ENCODE measurements at places on chromosomes 7 and 10.

- ATAC-seq, result no peak
Observed at GRCh38 chr10:18472977-18473376, 178.4 kb downstream of the NSUN6 start.

DNA sequence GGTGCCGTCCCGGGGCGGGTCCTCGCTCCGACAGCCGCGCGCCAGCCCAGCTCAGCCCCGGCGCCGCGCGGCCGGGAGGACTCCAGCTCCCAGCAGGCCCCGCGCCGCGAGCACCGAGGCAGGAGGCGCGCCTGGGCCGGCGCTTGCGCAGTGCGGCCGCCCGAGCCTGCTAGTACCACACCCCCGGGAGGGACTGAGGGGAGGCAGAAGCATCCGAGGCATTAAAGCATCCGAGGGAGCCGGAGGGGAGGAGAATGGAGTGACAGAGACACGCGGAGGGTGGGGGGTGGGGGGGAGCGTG, at the start of gene GRK5:
Gene GRK5 (plus strand): TSS at position 206 of the 301 bp plus-strand sequence. CDS start 347 bp downstream, outside the sequence.
- peak; percentile 85 for ATAC-seq

GRCh38 chr10:116278846-116279245, 5.8 kb upstream of the GFRA1 start:
- no peak for ATAC-seq

GRCh38 chr7:10138087-10138854, 835.4 kb upstream of the PHF14 start:
- ATAC-seq, result no peak
